Urinary bladder (tissue), 4 donors: ENCODE measurements at places on chromosomes 4 and X. TPM values are rescaled to one million over a fixed set of nuclear protein-coding genes. Genes with fewer than 3 reads are reported as not detected.

GRCh38 chrX:107117993-107118321 lies 665 bp downstream of the RBM41 start:
- no peak for DNase-seq

- DNase-seq, result no peak
Observed at GRCh38 chrX:37686369-37686995, 891 bp downstream of the XK start.

- no peak for DNase-seq
Observed at GRCh38 chr4:43276321-43276720, 383.8 kb downstream of the GRXCR1 start.

SLC25A4 gene
- total RNA-seq, result 12.8 TPM

DMRTC1 gene
- not detected for total RNA-seq

CT47A7 gene
- total RNA-seq, result not detected

GRCh38 chr4:25863347-25863784 lies 578 bp upstream of the SEL1L3 start:
- no peak for DNase-seq

UGT8 gene
- total RNA-seq, result 2.0 TPM

- no peak for DNase-seq
Observed at GRCh38 chrX:21559417-21559816, 98.7 kb downstream of the KLHL34 start.

DNA sequence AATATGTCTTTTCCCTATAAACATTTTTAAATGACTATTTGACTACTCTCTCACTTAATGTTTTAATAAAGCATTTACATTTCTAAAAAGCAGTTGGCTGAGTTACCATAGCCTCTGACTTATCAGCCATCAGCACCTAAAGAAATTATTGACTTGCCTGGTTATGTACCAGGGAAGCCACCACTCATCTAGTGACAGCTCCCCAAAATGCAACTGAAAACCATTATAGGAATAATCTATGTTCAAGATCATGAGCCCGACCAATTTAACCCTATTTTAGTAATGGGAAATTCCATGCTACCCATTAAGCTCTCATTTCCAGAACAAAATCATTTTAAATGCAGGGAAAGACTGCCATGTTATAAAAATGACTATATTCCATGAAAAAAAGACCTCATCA lies 34.4 kb downstream of the HDX start:
- no peak for DNase-seq

DNA sequence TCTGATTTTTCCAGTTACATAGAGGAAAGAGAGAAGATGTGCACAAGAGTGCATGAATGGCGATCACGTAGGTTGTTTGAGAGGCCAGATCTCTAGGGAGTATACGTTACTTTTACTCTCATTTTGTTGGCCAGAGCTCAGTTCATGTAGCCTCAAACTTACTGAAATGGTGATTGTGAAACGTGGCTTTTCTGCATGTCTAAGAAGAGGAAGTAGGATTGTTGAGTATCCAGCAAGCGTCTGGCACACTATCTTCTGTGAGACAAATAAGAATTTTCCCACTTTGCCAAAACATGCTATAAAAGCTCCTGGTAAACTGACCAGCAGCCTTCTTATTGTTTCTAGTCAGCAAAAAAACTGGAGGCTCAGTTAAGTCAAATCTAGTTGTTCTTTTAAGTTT lies 264.5 kb upstream of the EMCN start:
- no peak for DNase-seq

GRCh38 chr4:2761035-2761923 lies 5.1 kb upstream of the TNIP2 start:
- no peak for DNase-seq

TEX28 gene
- total RNA-seq, result not detected

- no peak for DNase-seq
Observed at GRCh38 chr4:17595471-17596005, 18.5 kb downstream of the LAP3 start.

DNA sequence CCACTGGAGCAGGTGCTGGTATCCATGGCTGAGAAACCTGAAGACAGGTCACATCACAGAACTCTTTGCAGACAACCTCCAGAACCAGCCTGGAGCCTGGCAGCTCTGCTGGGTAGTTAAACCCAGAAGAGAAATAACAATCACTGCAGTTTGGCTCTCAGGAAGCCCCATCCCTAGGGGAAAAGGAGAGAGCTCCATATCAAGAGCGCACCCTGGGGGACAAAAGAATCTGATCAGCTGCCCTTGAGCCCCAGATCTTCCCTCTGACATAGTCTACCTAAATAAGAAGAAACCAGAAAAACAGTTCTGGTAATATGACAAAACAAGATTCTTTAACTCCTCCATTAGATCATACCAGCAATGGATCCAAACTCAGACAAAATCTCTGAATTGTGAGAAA lies 823.2 kb upstream of the FRG1 start:
- DNase-seq, result no peak

ERVMER34-1 gene
- total RNA-seq, result 1.5 TPM

- no peak for DNase-seq
Observed at GRCh38 chr4:111921714-111922113, 223.5 kb upstream of the FAM241A start.

CENPVL1 gene
- total RNA-seq, result not detected

- DNase-seq, result no peak
Observed at GRCh38 chrX:149462849-149463248, 42.3 kb downstream of the IDS start.
